ENCODE measurements at places on chromosomes 13 and 19.

GRCh38 chr19:36851898-36852297 lies 1.2 kb downstream of the ZNF345 start:
- DNase-seq: no peak

GRCh38 chr19:29121684-29122083 lies 91.3 kb downstream of the UQCRFS1 start:
- no peak for DNase-seq

DNA sequence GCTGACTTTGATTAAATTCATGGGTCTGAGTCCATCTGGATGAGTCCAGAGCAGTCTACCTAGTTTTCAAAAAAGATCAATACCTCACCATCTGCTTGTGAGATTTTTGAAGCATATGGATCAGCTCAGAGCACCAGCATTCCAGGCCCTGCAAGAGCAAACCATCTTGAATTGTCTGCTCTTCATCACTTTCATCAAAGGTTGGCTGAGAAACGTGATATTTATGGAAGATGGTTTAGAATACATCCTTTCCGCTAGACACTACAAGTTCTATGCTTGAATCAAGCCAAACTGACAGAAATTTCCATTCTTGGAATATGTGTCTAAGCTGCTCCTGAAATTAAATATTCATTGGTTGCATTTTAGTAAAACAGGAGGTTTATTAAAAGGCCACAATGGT lies 190.3 kb downstream of the KCNRG start:
- no peak for DNase-seq

DNA sequence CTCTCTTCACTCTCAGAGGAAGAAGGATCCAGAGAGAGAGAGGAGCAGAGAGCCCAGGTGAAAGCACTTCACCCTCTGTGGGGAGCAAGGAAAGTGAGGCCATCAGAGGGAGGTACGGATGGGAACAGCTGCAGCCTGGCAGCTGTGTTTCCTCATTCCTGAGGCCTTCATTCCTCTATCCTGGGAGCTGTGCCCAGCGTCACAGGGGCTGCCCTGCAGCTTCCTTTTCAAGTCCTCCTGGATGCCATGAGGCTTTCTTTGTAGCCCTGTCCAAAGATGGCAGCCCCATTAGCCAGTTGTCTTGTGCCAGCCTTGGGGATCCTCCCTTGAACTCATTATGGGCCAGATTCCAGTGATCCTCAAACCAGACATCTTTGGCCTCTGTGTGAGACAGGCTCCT lies 76.8 kb upstream of the PCDH8 start:
- DNase-seq: peak; percentile 67
